ENCODE measurements at places on chromosomes 1 and 21. TPM values are rescaled to one million over a fixed set of nuclear protein-coding genes. Genes with fewer than 3 reads are reported as not detected.

DNA sequence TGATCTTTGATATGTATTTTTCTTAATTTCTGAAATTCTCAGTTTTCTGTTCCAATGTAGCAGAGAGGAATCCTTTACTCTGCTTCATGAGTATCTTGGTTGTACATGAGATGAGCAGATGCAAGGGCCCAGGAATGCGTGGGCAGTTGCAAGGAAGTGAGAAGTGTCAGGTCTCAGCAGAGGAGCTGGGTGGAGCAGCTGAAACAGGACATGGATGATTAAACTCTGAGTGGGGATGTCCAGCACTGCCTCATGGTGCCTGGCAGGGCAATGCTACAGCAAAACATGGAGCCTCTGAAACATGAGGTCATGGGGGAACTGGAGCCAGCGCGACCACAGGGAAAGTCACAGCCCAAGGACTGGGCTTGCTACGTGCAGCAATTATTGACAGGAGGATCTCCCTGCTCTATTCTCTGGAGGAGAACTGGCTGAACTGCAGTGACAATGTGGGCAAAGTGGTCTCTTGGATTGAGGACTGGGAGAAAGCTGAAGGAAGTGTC is 48.4 kb downstream of the COLGALT2 start:
- H3K27me3 ChIP-seq: no peaks in the 10 kb centered on the region
- H3K4me1 ChIP-seq: peaks cover 6% of the 10 kb centered on the region
- H3K36me3 ChIP-seq: no peaks in the 10 kb centered on the region
- no peak for DNase-seq

GRCh38 chr1:12524266-12524665 is 93.7 kb downstream of the DHRS3 start:
- H3K4me1 ChIP-seq: peaks cover 33% of the 10 kb centered on the region
- H3K27me3 ChIP-seq: no peaks in the 10 kb centered on the region
- H3K36me3 ChIP-seq: no peaks in the 10 kb centered on the region

Gene MAEL
- not detected for total RNA-seq

- H3K4me1 ChIP-seq: no peaks in the 10 kb centered on the region
- no peak overlapping the region for H3K27ac ChIP-seq
- H3K27me3 ChIP-seq: no peaks in the 10 kb centered on the region
- no peak for DNase-seq
Observed at GRCh38 chr1:31607360-31607759, 10.1 kb upstream of the HCRTR1 start.

Gene CYP4Z1
- total RNA-seq: 0.29 TPM

DNA sequence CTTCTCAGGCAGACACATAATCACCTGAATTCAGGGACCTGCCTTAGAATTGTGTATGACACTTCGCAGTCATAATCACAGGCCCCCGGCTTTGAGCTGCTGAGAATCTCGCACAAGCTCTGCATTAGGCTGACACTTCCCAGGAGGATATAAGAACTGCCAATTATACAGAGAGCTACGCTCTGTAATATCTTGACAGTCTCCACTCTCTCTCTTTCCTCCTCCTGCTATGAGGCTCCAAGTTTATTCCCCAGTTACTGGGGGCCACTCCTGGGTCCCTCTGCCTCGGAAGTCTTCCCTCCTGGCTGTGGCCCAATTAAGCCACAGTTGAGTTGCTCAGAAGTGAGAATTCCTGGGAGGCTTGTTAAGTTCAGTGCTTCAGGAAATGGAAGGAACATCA is 42.7 kb downstream of the EBNA1BP2 start:
- H3K27me3 ChIP-seq: no peaks in the 10 kb centered on the region
- no peak overlapping the region for H3K27ac ChIP-seq
- H3K4me3 ChIP-seq: no peak overlapping the region
- no peak for DNase-seq
- no peaks in the 10 kb centered on the region for H3K4me1 ChIP-seq

DNA sequence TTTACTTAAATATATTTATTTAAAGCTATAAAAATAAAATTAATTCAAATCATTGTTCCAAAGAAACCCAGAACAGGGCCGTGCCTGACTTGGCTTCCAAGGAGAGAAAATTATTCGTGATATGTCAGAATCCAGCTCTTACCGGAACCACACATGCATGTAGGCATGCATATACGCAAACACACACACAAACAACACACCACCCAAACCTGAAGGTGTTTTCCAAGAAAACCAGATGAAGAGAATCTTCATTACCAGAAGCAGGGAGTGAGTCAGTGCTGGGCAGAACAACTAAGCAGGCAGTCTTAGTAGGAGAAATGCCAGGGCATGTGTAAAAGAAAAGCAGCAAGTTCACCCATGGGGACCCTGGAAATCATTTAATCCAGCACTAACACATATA is 432.0 kb upstream of the BEND5 start:
- H3K36me3 ChIP-seq: no peaks in the 10 kb centered on the region
- peaks cover 2% of the 10 kb centered on the region for H3K27me3 ChIP-seq
- H3K4me1 ChIP-seq: no peaks in the 10 kb centered on the region
- DNase-seq: no peak
- no peak overlapping the region for H3K4me3 ChIP-seq
- H3K27ac ChIP-seq: no peak overlapping the region

- no peaks in the 10 kb centered on the region for H3K4me1 ChIP-seq
- no peak for DNase-seq
- no peaks in the 10 kb centered on the region for H3K36me3 ChIP-seq
- H3K4me3 ChIP-seq: no peak overlapping the region
- no peak overlapping the region for H3K27ac ChIP-seq
Observed at GRCh38 chr21:16004086-16004485, 274.3 kb downstream of the USP25 start.

- H3K27ac ChIP-seq: no peak overlapping the region
- H3K27me3 ChIP-seq: no peaks in the 10 kb centered on the region
- no peak for DNase-seq
- H3K4me3 ChIP-seq: no peak overlapping the region
Observed at GRCh38 chr1:75400716-75401115, 210.2 kb downstream of the SLC44A5 start.

GRCh38 chr1:3405974-3406867 is 48.2 kb upstream of the ARHGEF16 start:
- H3K27me3 ChIP-seq: no peaks in the 10 kb centered on the region
- no peak overlapping the region for H3K27ac ChIP-seq
- no peak overlapping the region for H3K4me3 ChIP-seq
- no peak for DNase-seq

Gene UTS2
- total RNA-seq: not detected

Gene SCAF4
- total RNA-seq: 15.1 TPM

Gene SPRR2E
- not detected for total RNA-seq

Gene PPM1J
- 0.97 TPM for total RNA-seq

DNA sequence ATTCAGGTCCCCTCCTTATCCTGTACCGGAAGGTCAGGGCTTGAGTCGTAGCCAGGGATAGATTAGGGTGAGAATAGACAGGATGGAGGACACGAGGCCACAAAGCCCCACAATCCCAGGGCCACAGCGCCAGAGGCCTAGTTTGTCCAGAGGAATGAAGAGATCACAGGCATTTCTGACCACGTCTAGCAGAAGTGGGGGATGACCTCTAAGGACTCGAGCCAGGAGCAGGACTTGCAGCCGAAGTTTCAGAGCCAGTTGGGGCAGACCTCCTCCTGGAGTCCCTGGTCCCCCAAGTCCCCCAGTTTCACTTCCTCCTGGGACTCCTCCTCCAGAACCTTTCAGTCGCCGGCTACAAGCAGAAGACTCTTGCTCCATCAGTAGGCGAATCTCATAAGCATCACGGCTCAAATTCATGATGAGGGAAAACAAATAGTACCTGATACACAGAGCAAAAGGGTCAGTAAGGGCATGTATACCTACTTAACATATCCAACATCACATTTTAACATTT is 2.3 kb upstream of the ITGA10 start:
- no peak overlapping the region for H3K4me3 ChIP-seq
- peaks cover 5% of the 10 kb centered on the region for H3K36me3 ChIP-seq
- no peaks in the 10 kb centered on the region for H3K27me3 ChIP-seq
- DNase-seq: no peak
- no peaks in the 10 kb centered on the region for H3K4me1 ChIP-seq

DNA sequence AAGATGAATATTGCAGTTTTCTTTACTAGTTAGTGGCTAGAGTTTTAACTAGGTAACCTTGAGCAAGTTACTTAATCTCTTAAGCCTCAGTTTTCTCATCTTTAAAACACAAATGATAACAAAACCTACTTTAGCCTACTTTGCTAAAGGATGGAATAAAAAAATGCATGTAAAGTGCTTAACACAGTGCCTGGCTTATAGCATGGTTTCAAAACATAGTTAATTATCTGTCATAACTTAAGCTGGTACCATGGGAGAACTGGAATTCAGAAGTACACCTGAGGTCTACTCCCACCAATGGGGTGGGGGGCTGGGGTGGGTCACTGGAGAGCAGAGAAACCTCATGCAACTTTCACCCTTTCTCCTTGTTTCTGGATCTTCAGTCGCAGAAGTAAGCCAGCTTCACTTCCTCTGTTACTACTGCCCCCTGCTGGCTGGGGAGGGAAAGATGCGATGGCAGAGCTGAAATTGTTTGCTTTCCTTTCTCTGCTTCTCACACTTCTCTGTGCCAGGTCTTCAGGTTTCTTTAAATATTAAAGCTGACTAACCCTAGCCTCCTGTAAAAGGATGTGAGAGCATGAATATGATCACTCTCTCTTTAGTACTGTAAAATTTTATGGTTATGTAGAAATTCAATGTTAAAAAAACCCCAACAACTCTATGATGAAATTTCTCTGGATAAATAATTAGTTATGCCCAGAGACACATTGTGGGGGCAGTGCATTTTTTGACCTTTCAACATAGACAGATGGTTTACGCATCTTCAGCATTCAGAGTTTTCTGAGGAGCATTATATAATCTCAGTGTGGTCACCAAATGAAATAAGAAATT is 324.2 kb downstream of the HLX start:
- no peaks in the 10 kb centered on the region for H3K27me3 ChIP-seq
- no peaks in the 10 kb centered on the region for H3K36me3 ChIP-seq
- H3K27ac ChIP-seq: no peak overlapping the region

Gene ANKRD34A
- 0.24 TPM for total RNA-seq

GRCh38 chr1:24692351-24692980 is 49.4 kb downstream of the SRRM1 start:
- no peak for DNase-seq
- no peak overlapping the region for H3K4me3 ChIP-seq
- no peaks in the 10 kb centered on the region for H3K27me3 ChIP-seq
- H3K4me1 ChIP-seq: no peaks in the 10 kb centered on the region
- H3K36me3 ChIP-seq: no peaks in the 10 kb centered on the region

DNA sequence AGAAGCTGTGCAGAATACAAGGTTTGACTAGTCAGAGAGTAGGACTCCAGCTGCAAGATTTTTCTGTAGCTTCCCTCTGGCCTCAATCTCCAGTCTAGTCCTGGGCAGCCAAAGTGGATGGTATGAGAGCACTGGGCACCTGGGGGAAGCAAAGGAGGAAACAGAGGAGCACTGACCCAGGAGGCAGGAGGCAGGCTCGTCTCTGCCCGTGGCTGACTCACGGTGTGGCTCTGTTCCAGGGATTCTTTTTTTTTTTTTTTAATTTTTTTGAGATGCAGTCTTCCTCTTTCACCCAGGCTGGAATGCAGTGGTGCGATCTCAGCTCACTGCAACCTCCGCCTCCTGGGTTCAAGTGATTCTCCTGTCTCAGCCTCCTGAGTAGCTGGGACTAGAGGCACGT is 4.1 kb upstream of the NPPB start:
- peaks cover 18% of the 10 kb centered on the region for H3K27me3 ChIP-seq
- H3K36me3 ChIP-seq: no peaks in the 10 kb centered on the region
- no peak overlapping the region for H3K4me3 ChIP-seq
- H3K4me1 ChIP-seq: no peaks in the 10 kb centered on the region
- no peak for DNase-seq

DNA sequence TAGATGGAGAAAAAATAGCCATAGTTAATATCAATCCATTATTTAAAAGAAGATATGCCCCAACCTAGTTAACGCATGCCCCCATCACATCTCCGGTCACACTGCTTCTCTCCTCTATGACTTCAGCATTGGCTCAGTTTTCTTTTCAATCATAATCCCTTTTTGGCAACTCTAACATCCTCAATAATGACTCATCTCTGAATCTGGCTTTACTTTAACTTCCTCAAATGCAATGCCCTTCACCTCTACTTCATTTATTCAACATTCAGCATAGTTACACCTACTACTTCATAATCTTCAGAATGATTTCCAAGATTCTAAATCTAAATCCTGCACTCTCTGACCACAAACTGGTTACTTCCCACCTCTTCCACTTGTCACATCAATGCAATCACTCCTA is 417.3 kb downstream of the USH2A start:
- H3K36me3 ChIP-seq: no peaks in the 10 kb centered on the region
- H3K27ac ChIP-seq: no peak overlapping the region
- H3K4me3 ChIP-seq: no peak overlapping the region
- no peak for DNase-seq
- H3K27me3 ChIP-seq: no peaks in the 10 kb centered on the region

DNA sequence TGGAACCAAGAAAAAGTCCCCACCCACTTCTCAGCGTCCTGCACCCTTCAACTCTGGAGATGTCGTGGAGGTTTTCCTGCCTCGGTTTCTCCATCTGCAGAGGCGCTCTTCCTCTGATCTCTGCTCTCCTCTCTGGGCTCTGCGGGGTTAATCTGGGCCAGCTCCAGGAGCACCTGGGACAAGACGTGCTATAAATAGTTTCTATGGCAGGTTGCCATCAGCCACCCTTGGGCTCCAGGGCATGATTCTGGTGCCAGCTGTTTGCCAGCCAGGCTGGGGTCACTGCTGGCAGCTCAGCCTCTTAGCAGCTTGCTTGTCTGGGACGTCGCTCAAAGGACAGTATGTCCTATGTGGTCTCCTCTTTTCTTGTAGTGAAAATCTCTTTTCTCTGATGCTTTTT is 137.1 kb downstream of the ACTL8 start:
- H3K4me1 ChIP-seq: peaks cover 10% of the 10 kb centered on the region
- DNase-seq: peak; percentile 73
- peaks cover 6% of the 10 kb centered on the region for H3K27me3 ChIP-seq
- no peak overlapping the region for H3K4me3 ChIP-seq
- no peak overlapping the region for H3K27ac ChIP-seq

DNA sequence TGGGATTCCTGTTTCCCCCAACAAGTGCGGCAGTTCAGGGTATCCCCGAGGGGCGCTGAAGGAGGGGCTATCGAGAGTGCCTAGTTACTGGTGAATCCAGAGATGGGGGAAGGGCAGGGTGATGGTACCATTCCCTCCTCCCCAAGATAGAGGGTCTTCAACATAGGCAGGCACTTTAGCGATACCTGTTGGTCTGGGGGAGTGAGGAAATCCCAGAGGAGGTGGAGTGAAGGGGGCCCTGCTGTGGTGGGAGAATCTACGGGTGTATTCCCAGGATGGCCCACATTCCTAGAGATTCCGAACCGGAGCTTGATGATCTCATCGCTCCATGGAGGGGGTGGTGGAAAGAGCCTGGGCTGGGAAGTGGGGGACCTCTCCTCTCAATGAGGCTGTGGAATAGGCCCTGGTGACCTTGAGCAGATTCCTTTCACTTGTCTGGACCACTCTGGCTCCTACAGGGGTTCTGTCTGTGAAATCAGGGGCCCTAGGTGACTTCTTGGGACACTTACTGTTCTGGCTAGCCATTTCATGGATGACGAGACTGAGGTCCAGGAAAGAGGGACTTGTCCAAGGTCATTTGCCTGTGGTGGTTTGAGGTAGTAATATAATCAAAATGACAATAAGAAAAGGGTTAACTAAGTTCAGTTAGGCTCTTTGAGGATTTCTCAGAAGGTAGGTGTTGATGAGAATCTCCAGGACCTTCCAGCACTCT is 52.7 kb upstream of the SYNC start:
- no peak for DNase-seq
- peaks cover 32% of the 10 kb centered on the region for H3K4me1 ChIP-seq
- H3K36me3 ChIP-seq: no peaks in the 10 kb centered on the region
- no peaks in the 10 kb centered on the region for H3K27me3 ChIP-seq
- peak overlapping the region; percentile 87 for H3K4me3 ChIP-seq
